ENCODE measurements at places on chromosomes 6 and 20.
A peak's percentile ranks its signal among the peaks of the same experiment; 100 is the strongest.

DNA sequence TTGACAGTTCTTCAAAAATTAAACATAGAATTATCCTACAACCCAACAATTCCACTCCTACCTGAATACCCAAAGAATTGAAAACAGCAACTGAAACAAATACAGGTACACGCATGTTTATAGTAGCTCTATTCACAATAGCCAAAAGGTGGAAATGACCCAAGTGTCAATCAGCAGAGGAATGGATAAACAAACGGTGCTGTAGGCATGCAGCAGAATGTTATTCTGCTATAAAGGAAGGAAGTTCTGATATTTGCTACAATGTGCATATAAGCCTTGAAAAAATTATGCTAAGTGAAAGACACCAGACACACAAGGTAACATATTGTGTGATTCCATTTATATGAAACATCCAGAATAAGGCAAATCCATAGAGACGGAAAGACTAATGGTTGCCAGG lies 38.5 kb upstream of the PRELID3B start:
- DNase-seq: no peak

GRCh38 chr6:80940976-80941375 lies 811.5 kb downstream of the TENT5A start:
- DNase-seq: no peak

DNA sequence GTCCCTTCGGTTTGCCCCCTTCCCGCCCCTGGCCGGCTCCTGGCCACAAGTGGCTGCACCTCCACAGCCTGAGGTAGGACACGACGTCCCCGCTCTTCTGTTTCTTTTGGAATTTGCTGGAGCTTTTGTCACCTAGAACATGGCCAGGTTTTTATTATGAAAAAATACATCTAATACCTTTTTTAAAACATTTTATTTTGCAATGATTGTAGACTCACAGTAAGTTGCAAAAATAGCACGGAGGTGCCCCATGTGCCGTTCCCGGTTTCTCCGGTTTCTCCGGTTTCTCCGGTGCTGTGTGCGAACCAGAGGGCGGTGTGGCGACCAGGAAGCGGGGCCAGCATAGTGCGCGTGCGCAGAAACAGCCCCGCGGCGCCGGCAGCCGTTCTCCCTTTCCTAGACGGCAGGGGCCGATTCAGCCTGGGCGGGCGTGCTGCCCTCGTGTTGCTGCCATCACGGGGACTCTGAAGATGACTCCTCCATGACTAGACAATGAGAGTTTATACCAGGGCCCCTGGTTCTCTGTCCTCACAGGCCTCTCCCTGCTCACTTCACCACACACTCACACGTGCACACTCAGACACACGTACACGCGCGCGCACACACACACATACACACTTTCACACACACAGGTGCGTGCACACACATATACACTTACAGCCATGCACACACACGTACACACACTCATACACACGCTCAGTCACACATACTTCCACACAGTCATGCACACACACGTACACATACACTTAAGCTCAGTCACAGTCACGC lies 102.1 kb downstream of the TMEM242 start:
- peak; percentile 29 for DNase-seq

GRCh38 chr20:58043236-58044140 lies 185.0 kb downstream of the ANKRD60 start:
- DNase-seq: no peak

DNA sequence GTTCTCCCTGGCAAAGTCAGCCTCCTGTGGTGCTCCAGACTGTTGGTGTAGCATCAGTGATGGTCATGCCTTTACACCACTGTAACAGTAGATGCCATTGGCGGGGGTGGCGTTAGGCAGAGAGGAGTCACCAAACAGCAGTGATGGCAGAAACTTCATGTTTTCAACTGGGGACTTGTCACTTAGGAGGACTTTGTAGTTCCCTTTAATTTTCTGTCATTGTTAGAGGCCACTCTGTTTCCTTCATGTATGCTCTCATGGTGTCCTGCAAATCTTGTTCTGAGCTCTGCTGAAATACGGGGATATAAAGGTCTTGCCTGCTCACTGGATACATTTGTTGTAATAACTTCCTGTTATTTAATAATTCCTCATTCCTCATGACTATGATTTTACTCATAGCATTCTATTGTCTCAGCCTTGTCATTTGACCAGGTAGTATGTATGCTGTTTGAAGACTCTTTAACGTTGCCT lies 4.6 kb downstream of the MAP3K4 start:
- DNase-seq: no peak

DNA sequence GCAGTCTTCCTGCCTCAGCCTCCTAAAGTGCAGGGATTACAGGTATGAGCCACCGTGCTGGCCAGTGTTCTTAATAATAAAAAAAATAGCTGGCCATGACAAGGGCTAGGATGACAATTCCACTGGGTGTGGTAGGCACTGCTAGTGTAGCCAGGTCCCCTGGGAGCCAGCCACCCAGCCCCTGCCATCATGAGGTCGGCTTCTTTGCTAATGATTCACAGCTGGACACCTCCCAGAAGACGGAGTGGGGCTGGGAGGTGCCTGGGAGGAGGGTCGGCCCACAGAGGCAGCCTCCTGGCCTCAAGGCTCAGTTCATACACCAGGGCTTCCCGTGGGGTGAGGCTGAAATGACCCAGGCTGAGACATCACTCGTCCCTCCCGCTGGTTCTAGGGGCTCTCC lies 230.4 kb downstream of the TAF4 start:
- DNase-seq: no peak

- DNase-seq: no peak
Measured at GRCh38 chr6:46876126-46876525, 45.6 kb downstream of the ADGRF5 start.

DNA sequence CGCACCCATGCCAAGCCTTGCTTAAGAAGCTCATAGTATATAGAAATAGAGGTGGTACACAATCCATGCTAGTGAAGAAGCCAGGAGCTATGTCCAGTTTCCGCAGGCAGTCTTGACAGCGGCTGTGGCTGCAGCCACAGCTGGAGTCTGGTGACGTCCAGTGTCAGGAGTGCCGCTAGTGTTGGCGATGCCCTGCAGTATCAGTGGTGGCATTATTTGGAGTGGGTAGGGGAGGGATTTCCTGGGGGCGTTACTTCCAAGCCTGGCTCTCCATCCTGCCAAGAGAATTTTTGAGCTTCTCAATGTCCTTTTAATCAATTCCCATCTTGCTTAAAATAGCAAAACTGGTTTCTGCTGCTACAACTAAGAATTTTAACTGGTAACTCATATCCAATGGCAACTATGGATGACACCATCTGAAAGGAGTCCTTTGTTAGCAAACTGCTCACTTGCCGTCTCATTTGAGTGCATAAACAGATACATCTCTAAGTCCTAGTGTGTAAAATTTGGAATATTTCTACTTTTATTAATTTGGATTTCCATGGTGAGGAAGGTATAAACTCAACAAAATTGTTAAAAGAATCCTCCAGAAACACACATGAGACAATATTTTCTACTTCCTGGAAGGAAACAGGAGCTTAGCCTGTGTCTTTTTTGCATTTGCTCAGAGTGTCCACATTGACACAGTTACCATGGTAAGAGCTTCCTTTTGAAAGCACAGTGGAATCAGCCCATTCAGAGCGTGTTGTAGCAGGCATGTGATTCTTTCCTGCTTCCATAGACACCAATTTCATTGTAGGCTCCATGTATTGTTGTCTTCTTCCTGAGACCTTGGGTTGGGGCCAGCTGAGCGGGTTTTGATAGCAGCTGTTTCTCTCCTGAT lies 44.6 kb upstream of the PXDC1 start:
- DNase-seq: peak; percentile 63

- DNase-seq: no peak
Measured at GRCh38 chr6:7960141-7960540, 49.6 kb upstream of the TXNDC5 start.

- DNase-seq: no peak
Measured at GRCh38 chr6:121439926-121440325, 4.5 kb downstream of the GJA1 start.
